ENCODE measurements at places on chromosomes 12 and 14.

DNA sequence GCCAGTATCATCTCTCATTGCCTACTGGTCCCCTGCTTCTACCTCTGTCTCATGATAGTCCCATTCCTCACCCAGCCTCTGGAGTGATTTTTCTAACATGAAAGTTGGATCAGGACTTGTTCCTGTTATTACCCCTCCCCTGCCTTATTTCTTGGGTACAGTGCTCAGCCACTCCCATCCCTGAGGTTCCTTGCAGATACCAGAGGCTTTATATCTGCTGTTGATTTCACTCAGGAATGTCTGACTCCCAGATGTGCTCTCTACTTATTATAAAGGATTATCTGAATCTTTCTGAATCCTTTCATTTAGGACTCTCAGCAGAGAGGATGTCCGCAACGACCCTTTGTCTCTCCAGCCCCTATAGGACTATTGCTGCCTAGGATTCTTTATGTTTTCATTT lies 111.2 kb downstream of the LRRK2 start:
- DNase-seq = no peak

GRCh38 chr12:39420043-39420442 lies 22.9 kb downstream of the KIF21A start:
- no peak for DNase-seq

- no peak for DNase-seq
Observed at GRCh38 chr12:57943438-57944080, 2.2 kb downstream of the ATP23 start.

DNA sequence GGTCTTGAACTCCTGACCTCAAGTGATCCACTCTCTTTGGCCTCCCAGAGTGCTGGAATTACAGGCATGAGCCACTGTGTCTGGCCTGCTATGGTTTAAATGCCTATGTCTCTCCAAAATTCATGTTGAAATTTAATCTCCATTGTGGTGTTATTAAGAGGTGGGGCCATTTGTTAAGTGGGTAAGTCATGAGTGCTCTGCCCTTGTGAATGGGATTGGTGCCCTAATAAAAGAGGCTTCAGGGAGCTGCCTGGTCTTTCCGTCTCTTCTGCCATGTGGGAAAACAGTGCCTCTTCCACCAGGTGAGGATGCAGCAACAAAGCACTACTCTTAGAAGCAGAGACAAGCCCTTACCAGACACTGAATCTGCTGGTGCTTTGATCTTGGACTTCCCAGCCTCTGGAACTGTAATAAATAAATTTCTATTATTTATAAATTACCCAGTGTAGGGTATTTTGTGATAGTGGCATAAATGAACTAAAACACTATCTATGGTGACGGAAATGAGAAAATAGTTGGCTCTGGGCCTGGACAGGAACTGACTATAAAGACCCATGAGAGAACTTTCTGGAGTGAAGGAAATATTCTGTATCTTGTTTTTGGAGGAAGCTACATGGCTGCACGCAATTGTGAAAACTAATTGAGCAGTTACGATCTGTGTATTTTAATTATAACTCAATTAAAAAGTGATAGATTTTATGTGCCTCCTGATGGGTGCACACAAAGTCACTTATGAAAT lies 12.1 kb upstream of the ATP23 start:
- no peak for DNase-seq

DNA sequence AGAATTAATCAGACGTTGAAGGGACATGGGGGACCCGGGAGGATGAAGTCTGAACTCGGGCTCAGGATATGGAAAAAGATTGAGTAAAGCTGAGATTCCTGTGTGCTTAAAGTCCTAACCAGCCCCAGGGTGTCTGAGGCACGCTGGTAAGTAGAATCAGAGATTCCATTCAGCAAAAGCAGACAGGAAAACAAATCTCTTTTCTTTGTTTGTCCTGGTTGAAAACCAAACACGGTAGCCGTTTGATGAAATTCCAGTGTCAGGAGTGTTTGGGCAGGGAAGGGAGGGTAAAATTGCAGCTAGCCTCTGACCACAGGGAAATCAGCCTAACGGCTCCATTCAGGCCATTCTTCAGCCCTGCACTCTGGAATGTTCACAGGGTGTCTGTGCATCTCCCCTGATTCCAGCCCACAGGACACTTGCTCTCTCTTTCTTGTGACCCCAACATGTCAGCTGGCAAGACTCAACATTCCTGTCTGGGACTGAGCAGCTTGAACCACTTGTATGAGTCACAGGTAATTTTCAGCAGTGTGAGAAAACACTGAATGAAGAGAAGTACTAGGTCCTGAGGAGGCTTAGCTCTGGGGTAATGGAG lies 31.0 kb downstream of the NINJ2 start:
- peak; percentile 66 for DNase-seq

DNA sequence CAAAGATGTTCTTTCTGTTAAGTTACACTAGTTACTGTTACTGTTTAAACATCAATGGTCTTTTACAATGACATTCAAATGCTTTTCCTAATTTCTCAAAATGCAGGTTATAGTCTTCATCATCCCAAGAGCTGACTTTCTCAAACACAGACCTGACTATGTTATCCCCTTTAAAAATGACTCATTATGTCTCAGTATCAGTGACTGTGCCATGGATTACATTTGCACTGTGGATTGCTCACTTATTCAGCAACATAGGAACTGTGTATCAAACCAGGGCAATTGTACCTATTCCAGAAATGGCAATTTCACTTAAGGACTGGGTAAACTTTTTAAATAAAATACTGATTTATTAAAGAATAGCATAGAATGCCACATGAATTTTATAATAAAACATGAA lies 630.2 kb upstream of the NOVA1 start:
- no peak for DNase-seq

DNA sequence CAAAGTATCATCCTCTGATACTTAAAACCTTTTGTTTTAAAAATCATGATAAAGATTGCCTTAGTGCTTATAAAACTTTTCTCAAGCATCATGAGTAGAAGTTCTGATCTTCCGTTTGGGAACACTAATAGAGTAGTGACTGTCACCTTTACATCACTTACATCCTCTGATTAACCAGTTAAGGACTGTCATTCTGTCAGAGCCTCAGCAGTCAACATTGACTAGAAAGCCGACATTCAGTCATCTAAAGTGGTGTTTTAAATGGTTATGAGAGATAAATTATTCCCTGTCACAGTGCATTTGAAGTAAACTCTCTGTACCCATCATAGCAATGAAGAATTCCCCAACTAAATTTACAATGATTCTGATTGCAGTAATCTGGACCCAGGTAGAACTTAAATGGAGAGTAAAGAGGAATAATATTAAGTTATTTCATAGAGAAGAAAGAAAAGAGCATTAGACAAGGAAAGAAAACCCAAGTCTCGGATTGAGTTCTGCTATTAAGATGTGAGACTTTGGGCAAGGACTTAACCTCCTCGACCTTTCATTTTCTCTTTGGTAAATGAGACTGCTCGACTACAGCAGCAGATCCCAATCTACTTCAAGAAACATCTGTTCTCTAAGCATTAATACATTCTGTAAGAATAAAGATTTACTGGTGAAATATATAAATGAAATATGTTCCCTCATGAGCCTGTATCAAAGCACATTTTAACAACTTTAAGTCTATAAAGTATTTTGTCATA lies 563.9 kb upstream of the LMO3 start:
- DNase-seq = no peak

DNA sequence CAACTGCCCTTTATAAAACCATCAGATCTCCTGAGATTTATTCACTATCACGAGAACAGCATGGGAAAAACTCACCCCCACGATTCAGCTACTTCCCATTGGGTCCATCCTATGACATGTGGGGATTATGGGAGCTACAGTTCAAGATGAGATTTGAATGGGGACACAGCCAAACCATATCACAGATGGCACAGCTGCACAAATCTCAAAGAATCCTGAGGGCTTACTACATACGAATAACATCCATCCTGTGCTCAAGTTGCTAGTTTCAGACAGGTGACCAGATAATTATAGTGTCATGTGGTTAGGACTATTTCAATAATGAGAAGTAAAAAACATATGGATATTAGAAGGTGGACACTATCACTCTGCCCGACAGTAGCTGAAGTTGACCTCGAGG lies 211.2 kb downstream of the NUAK1 start:
- DNase-seq = no peak

GRCh38 chr12:50276912-50277671 lies 6.2 kb downstream of the LIMA1 start:
- no peak for DNase-seq

- no peak for DNase-seq
Observed at GRCh38 chr12:10740182-10740581, 17.1 kb upstream of the YBX3 start.

GRCh38 chr14:34539407-34540180 lies at the start of gene EAPP:
EAPP (minus strand) TSS chr14:34539701; CDS start chr14:34539628, 73 bp downstream.
- DNase-seq = peak; percentile 97

GRCh38 chr12:31363416-31363809 lies 37.5 kb upstream of the SINHCAF start:
- DNase-seq = no peak

GRCh38 chr14:68011406-68012028 lies 191.9 kb downstream of the RAD51B start:
- DNase-seq = peak; percentile 36

GRCh38 chr12:93602897-93603668 lies 30.6 kb downstream of the SOCS2 start:
- no peak for DNase-seq

- DNase-seq = no peak
Observed at GRCh38 chr12:20206410-20206809, 161.9 kb upstream of the PDE3A start.

GRCh38 chr12:1692226-1692625 lies 1.4 kb downstream of the ADIPOR2 start:
- DNase-seq = no peak

DNA sequence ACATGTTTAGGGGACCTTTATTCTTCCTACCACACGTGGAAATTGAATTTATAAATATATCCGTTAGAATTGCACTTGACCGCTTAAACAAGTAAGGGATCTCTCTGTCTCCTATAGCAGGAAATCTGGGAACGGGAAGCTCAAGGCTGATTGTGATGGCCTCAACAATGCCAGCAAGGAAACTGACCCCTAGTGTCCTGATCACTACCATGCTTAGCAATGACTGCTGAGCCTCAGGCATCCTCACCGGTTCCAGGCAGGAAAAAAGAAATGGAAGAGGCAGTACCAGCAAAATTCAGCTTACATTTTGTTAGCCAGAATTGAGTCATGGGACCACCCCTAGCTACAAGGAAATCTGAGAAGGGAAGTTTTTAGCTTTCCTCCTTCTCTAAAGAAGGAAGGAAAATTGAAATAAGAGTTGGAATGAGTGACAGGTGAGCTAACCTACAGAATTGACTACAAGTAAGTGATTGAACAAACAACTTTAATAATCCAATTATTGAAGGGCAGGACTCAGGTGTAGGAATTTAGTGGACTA lies 43.9 kb upstream of the AMN1 start:
- DNase-seq = no peak

- no peak for DNase-seq
Observed at GRCh38 chr12:11667171-11667570, 17.7 kb downstream of the ETV6 start.

DNA sequence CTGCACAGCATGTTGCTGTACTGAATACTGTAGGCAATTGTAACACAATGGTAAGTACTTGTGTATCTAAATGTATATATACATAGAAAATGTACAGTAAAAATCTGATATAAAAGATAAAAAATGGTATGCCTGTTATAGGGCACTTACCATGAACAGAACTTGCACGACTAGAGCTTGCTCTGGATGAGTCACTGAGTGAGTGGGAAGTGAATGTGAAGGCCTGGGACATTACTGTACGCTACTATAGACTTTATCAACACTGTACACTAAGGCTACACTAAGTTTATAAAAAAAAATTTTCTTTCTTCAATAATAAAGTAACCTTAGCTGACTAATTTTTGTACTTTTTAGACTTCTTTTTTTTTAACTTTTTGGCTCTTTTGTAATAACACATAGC lies 24.2 kb upstream of the NEDD1 start:
- DNase-seq = no peak

- no peak for DNase-seq
Observed at GRCh38 chr14:105214324-105214915, 33.3 kb upstream of the NUDT14 start.

DNA sequence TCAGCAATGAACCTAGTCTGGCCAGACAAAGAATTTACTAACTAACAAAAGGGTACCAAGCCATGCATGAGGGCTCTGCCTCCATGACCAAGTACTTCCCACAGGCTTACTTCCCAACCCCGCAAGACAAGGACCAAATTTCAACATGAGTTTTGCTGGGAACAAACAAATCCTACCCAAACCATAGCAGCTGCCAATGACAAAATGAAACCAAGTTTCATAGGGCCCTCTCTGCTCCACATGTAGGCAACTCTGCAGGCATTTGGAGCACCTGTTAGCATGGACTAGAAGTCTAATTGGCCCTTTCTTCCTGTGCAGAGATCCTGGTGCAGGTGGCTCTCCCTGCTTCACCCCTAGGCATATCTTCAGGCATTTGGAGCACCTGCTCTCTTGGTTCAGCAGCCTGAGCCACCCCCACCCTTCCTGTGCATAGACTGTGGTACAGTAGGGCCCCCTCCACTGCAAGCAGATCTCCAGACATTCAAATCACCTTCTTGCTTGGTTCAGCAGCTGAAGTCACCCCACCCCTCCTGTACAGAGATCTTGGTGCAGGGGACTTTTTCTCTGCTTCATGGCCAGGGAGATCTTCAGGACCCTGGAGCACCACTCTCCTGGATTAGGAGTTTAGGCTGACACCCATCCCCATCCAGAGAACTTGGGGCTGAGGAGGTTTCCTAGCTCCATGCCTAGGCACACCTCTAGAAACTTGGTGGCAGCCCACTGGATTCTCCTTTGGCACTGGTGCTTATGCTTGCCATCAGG lies 308.7 kb downstream of the RPAP3 start:
- DNase-seq = no peak

DNA sequence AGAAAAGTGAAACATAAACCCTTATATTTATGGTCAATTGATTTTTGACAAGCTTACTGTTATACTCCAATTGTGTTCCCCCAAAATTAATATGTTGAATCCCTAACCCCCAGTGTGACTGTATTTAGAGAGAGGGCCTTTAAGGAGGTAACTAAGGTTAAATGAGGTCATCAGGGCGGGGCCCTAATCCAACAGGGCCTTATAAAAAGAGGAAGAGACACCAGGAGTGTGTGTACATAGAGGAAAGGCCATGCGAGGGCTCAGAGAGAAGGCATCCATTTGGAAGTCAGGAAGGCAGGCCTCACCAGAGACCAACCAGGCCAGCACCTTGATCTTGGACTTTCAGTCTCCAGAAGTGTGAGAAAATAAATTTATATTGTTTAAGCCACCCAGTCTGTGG lies 6.5 kb upstream of the VTI1B start:
- no peak for DNase-seq

DNA sequence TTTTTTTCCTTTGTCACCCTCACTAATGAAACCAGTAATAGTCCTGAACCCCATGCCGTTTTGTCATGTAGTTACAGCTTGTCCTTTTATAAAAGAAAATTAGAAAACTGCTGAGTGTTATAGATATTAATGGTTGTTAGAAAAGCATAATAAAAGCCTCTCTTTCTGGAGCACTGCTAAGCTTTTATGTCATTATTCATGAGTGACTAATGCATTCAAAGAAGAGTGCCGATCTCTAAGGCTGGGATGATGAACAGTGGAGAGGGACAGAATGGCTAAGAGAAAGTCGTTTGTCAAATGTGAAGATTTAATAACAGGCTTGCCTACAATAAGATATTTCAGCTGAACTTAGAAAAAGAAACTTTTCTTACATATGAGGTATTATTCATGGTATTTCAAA lies 121.6 kb downstream of the MGAT4C start:
- DNase-seq = no peak

- no peak for DNase-seq
Observed at GRCh38 chr12:111038077-111038476, 117.7 kb upstream of the MYL2 start.

GRCh38 chr14:25150401-25150800 lies 100.5 kb upstream of the STXBP6 start:
- no peak for DNase-seq

GRCh38 chr12:112539221-112539620 lies 120.5 kb downstream of the PTPN11 start:
- no peak for DNase-seq

Measured in NCI-H460 (cell line).